ENCODE measurements at places on chromosomes 5 and 9.

GRCh38 chr9:137198902-137199283 is 1.6 kb downstream of the TPRN start:
- DNase-seq: no peak

- no peak for DNase-seq
Measured at GRCh38 chr5:118467103-118467502, 521.2 kb downstream of the DTWD2 start.

DNA sequence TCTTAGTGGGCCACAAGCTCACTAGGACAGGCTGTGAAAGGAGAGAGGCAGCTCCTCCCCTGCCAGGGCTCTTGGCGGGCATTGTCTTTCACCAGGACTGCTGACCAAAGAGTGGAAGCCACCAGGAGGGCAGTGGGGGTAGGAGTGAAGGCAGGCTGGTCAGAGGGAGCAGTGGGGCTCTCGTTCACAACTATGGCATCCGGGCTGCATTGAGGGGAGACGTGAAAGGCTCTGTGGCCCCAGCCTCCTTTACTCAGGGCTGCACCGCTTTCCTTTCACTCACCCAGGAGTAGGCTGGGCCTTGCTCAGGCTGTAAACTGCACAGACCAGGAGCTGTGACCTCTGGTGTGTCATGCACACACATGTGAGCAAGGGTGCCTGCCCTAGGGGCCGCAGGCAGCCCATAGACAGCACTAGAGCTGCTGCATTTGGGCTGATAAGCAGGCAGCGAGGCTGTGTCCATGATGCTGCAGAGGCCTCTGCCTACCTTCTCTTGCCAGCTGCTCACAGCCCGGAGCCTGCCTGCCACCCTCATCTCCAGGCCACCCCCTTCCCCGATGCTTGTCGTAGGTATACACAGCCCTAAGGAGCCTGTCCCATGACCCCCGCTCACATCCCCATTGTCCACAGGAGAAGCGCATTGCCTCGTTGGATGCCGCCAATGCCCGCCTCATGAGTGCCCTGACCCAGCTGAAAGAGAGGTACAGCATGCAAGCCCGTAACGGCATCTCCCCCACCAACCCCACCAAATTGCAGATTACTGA is 130.4 kb downstream of the DAB2IP start:
- DNase-seq: no peak

DNA sequence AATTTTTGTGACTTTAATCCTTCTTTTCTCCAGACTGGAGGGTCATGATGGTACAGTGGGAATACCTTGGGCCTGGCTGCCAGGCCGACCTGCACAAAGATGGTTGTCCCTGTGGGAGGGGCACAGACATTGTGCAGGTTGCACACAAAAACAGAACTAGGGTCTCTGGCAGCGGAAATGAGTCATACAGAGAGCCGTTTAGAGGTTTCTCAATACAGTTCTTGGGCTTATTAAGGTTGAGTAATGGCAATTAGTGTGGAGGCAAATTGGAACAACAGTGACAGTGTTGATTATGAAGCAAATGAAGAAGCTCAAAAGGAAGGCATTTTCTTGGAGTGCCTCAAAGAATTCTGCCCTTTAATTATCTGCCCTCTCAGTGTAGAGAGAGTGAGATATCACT is 173.6 kb downstream of the TENT4A start:
- no peak for DNase-seq

- no peak for DNase-seq
Measured at GRCh38 chr9:14846871-14847311, 63.3 kb downstream of the FREM1 start.

DNA sequence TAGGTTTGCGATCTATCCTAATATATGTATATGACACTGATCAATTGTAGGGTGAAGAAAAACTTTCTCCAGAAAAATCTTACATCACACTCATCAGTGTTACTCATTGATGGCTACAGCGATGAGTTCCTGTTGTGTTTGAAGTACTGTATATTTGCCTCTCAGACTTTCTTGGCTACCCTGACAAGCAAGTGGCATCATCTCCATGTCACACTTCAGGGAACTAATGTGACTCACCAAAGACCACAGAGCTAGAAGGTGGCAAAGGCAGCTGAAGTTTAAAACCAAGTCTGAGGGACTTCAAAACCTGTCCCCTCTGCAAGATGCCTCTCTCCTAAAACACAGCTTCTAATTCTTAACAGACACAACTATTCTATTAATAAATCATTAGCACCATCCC is 451.4 kb downstream of the CTNND2 start:
- no peak for DNase-seq

- DNase-seq: no peak
Measured at GRCh38 chr9:135887021-135887507, 20.3 kb downstream of the CAMSAP1 start.
